ENCODE measurements at places on chromosomes 7 and 10.

DNA sequence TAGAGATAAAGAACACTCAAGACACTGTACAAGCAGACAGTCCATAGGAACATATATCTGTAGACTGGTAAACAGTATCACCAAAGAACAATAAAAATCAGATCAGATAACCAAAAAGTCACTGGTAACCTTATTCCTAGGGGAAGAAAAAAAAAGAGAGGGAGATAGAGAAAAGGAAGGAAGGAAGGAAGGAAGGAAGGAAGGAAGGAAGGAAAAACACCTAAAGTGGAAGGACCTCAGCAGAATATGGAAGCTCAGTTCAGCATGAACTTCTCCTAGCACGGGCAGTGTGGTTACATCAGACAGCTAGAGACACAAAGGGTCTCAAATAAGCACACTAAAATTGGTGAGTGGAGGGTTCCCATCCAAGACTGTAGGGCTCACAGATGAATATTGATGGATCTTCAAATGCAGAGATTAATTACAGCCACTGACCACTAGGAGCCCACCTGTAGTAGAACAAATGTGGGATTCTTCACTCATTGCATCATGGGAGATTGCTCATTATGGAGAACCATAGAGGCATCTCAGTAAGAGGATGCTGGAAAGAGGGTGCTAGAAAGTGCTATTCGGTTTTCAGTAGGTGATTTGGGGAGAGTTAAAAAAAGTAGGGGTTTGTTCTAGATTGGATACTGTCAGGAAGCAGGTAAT is 293.4 kb upstream of the C7orf33 start:
- DNase-seq, result no peak

- DNase-seq, result no peak
Measured at GRCh38 chr7:33671531-33672262, 233.6 kb upstream of the BMPER start.

GRCh38 chr7:11252011-11252607 is 278.4 kb downstream of the PHF14 start:
- no peak for DNase-seq

DNA sequence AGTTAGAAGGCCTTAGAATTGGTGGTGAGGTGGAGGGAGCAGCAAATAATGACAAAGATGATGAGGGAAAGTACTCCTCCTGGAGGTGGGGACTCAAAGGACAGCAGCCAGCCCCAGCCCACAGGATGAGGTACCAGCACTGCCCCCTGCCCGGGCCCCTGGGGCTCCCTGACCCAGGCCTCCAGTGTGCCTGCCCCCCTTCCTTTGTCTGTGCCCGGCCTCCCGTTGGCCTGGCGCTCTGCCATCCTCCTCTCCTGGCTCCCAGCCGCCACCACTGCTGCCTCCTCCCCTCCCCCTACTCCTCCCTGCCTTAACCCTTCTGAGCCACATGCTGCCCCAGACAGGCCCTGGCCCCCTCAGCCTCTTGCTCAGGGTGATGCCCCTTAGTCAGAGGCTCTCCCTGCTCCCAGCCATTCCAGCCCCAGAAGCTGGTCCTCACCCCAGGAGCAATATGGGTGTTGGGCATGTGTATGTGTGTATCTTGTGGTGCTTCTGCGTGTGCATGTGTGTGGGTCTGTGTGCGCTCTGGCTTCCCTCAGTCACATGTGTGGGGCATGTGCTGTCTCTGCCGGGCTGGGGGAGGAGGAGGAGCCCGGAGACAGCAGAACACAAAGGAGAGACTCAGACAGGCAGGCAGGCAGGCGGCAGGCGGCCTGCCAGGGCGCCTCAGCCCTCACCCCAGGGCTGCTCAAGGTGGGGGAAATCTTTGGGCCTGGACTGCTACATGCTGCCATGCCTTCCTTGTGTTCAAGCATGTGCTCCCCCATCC is 2.6 kb downstream of the LDB1 start:
- no peak for DNase-seq

GRCh38 chr7:105742787-105743186 is 133.6 kb downstream of the ATXN7L1 start:
- DNase-seq, result no peak

DNA sequence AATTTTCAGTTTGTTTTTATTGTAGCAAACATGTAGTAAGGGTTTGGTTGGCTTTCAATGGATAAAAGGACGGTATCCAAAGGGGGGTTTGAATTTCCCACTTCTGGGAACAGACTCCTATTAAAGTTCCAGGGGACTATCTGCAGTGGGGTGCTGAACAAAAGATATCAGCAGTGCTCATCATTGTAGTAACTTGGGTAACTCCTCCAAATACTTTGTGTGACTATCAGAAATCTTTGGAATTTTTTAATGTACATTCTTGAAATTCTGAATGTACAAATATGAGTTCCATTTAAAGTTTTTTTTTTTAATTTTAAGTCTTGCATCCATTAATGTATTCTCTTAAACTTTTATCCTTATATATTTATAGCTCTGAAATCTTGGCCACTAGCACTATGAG is 42.1 kb downstream of the CYP51A1 start:
- no peak for DNase-seq

DNA sequence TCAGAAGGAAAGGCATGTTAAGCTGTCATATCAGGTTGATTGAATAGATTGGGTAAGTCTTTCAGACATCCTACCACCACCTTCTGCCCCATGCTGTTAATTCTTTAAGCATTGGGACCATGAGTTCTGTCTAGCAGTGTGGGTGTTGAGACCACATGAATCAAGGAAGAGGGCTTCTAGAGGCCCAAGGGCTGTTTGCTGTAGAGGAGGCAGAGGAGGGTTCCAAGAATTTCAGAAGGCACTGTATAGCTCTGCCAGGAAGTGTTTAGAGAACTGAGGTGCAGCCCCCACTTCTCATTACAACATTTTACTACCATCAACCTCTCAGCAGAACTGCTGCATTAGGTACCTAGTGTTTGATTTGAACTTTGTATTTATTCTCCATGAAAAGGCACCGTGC is 720.2 kb downstream of the AUTS2 start:
- no peak for DNase-seq

GRCh38 chr7:112056409-112056808 is 149.8 kb downstream of the DOCK4 start:
- peak; percentile 73 for DNase-seq

DNA sequence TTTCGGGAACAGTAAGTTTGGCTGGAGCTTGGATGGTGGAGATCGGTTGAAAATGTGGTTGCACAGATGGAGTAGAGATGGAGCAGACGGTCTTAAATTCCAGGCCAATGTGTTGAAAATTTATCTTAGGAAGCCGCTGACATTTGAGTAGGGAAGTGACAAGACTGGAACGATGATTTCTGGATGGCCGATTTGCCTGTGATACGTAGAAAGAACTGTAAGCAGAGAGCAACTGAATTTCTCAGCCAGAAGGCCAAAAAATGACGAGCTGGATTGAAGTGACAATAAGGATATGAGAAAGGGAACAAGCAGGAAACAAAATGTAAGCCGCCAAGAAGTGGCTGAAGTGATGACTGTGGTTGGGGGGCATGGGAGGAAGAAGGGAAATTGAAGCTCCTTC is 687 bp upstream of the ARMC3 start:
- DNase-seq, result no peak

DNA sequence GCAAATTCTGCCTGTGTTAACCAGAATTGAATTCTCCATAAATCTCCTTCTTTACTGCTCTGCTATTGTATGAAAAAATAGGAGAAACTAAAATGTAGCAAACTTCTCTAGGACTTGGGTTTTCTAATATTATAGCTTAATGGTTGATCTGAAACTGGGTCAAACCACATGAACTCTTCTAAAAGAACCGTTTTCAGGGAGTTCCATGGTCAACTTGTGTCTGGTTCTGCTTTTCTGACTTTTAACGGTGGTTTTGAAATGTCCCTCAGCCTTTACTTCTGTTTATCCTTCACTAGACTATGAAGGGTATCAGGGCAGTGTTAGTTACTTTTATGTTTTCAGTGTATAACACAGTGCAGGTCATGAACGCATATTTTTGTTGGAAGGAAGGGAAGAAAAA is 242.2 kb downstream of the TSPAN12 start:
- no peak for DNase-seq

GRCh38 chr7:50412973-50413372 is 37.2 kb downstream of the FIGNL1 start:
- no peak for DNase-seq

DNA sequence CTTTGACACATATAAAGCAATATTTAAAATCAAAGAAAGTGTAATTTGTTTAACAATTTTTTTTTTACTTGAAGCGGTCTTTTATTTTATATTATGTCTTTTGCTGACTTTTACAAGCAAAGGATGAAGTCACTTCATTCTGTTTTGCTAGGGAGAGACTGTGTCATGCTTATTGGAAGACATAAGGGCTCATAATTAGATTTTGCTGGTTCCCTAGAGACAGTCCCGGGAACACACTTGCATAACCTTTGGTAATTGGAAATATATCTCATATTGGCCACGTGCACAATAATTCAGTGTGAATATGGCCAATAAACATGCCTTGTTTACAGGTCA is 448 bp upstream of the NET1 start:
- DNase-seq, result no peak

DNA sequence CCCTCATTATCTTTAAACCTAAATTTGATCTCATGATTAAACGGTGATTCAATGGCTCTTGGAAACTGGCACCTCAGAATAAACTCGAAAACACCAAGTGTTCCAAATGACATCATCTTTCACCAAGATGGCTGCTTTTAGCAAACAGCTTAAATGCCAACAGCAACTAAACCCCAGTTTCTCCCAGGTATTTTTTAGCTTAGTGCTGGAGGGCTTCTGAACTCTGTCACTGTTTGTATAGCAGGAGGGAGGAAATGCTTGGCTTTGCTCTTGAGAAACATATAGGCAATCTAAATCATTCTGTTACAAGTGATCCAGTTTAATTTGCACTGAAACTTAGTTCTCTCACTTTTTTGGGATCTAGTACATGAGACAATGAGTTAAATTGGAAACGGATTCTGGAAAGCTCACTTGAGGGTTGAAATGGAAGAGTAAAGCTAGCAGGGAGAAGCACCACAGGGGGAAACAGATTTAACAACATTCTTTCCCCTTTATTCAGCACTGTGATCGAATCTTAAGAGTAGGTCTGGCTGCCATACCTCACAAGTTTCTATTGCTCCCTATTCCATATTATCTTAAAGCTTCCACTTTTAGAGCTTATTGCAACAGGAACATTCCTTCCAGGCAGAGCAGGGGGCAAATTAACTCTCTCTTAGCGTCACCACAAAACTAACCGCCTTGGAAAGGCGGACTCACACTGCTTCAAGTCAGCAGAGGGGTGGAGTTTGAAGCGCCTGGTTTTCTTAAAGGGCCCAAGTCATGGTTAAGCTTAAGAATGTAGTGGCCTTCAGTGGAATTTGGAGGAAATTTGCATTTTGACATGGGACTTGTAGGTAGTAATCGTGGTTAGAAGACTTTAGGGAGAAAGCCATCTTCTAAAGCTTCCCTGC is 1.8 kb upstream of the CCDC6 start:
- DNase-seq, result no peak

DNA sequence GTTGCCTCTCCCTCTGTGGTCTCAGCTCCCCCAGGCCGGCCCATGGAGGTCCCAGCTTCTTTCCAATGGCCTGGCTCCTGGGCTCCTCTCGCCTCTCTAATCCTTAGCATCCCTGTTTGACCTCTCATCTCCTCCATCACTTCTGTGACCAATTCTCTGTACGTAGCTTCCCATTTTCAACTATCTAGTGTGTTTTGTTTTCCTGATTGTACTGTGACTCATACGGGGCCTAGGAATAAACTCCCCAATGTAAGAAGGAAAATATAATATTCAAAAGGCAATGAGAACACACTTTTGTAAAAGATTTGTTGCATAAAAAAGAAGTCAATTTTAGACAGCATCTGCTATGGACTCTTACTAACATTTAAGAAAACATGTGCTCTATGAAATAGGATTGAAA is 90.3 kb downstream of the MKX start:
- no peak for DNase-seq

- no peak for DNase-seq
Measured at GRCh38 chr7:77995717-77996116, 197.1 kb downstream of the PHTF2 start.

GRCh38 chr7:44883961-44884620 is 1.2 kb downstream of the PURB start:
- no peak for DNase-seq

- no peak for DNase-seq
Measured at GRCh38 chr10:130751851-130752250, 559.7 kb downstream of the TCERG1L start.

- DNase-seq, result no peak
Measured at GRCh38 chr10:97726636-97727178, 10.2 kb upstream of the ZFYVE27 start.

- no peak for DNase-seq
Measured at GRCh38 chr10:15324611-15325010, 46.5 kb downstream of the FAM171A1 start.

Data from NCI-H524 treated with DMSO at 0.1 percent for 48 hours (cell line).